Inflammatory macrophage treated with lipopolysaccharide for 1 hour (primary cell): ENCODE measurements at places on chromosomes 5 and 9.
A peak's percentile ranks its signal among the peaks of the same experiment; 100 is the strongest.

GRCh38 chr9:111148052-111149017 lies 110.1 kb upstream of the LPAR1 start:
- peak; percentile 54 for DNase-seq

DNA sequence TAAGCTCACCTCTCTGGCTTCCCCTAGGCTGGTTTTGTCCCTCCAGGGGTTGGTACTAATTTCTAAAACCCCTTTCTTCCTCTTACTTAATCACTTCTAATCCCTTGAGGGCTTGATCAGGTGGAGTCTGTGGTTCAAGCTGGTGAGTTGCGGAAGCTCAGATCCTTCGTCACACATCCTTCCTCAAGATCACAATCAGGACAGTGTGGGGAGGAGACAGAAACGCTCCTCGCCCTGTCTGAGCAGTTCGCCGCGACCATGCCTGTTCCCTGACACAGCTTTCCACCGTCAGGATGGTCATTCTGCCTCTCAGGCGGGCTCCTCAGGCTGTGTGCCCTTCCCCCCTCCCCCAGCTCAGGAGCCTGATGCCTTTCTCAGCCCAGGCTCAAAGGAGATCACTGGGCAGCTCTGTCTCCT lies 24.3 kb downstream of the CPLX2 start:
- DNase-seq: no peak

GRCh38 chr9:88387036-88387551 lies 1.1 kb upstream of the SPIN1 start:
- peak; percentile 7 for DNase-seq

DNA sequence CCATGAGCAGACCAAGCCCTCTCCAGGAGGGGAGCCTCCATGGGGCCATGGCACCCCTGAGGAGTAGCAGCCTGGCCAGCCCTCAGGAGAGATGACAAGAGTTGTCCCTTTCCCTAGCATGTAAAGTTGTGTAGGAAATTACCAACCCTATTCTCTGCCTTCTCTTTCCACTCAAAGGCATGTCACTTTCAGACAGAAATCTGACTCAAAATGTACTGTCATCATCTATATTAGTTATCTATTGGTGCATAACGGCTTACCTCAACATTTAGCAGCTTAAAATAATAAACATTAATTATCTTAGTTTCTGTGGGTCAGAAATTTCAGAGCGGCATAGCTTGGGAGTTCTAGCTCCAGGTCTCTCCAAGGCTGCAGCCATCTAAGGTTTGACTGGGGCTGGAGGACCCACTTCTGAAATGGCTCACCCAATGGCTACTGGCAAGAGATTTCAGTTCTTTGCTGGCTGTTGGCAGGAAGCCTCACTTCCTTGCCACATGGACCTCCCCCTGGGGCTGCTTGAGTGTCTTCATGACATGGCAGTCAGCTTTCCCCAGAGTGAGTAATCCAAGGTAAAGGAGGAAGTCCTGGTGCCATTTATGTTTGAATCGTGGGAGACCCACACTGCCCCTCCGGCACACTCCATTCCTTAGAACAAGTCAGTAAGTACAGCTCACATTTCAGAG lies 632.3 kb downstream of the CCDC171 start:
- DNase-seq: no peak
